Right atrium auricular region (tissue), 2 donors: ENCODE measurements at places on chromosomes 1 and 21. TPM values are rescaled to one million over a fixed set of nuclear protein-coding genes. Genes with fewer than 3 reads are reported as not detected.
A peak's percentile ranks its signal among the peaks of the same experiment; 100 is the strongest.

The TDRD10 gene
- 0.85 TPM for total RNA-seq

The CYP4X1 gene
- total RNA-seq: 3.5 TPM

The KRTAP12-3 gene
- total RNA-seq: not detected

The SH2D5 gene
- not detected for total RNA-seq

The LAX1 gene
- not detected for total RNA-seq

DNA sequence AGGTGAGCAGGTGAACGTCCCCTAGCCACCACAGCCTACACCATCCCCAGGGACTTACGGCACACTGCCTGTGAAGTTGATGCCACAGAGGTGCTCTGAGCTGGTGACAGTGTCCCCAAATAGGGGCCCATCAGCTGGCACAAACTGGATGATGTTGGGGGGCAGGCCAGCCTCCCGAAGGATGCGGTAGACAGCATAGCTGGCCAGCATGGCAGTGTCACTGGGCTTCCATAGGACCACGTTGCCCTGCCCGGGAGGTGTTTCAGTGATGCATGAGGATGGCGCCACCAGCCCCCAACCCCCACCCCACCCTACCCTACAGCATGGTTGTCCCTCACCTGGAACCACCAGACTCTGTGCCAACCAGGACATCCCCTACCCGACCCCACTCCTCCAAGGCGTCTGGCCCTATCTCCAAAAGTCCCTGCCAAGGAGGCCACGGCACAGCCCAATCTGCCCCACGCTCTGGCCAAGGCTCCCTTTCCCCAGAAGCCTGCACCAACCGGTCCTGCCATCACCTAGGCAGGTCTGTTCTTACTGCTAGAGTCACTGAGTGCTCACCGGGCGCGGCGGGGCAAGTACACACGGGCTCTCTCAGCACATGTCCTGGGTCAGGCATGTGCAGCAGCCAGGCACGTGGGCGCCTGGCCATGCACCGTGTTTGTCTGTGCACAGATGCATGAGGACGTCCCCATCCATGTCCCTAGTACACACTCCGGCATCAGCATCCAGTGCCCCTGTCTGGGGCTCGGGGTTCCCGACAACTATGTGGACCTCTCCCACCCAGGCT is 20.5 kb downstream of the ALDH4A1 start:
- H3K27me3 ChIP-seq: no peaks in the 10 kb centered on the region
- H3K36me3 ChIP-seq: peaks cover 7% of the 10 kb centered on the region
- H3K4me1 ChIP-seq: no peaks in the 10 kb centered on the region
- H3K4me3 ChIP-seq: no peak overlapping the region
- no peak overlapping the region for H3K27ac ChIP-seq
- no peak for DNase-seq

DNA sequence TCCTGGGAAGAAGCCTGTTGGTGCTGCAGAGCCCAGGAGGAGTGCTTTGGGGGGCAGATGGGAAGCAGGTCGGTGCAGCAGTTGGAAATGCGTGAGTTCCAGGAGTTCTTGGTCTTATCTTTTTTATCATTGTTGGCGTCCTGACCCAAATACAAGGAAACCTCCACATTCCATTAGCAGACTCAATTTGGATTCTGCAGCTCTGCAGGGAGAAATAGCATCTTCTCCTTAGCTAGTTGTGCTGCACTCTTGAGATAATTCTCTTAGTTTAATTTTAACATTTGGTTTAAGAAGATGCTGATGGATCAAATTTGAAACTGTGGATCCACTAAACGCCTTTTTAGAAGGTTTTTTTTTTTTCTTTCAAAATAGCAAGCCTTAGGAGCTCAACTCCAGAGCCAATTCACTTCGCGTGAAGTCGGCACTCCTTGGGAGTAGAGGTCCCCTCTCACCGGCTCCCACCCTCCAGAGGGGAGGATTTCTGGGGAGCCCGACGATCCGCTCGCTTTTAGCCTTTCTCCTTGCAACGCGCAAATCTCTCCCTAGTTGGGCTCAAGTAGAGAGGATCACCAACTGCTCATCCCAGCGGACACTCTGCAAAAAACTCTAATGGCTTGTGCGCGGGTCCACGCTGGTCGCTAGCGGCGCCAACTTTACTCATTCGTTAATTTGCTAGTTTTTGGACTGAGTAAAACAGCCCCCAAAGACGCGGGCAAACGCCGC is 1.3 kb downstream of the PLD5 start:
- peaks cover 16% of the 10 kb centered on the region for H3K27me3 ChIP-seq
- H3K36me3 ChIP-seq: no peaks in the 10 kb centered on the region

GRCh38 chr1:163771637-163772036 is 449.9 kb downstream of the NUF2 start:
- no peak overlapping the region for H3K27ac ChIP-seq
- no peaks in the 10 kb centered on the region for H3K4me1 ChIP-seq
- H3K36me3 ChIP-seq: no peaks in the 10 kb centered on the region
- H3K27me3 ChIP-seq: no peaks in the 10 kb centered on the region
- no peak for DNase-seq
- no peak overlapping the region for H3K4me3 ChIP-seq

- H3K27me3 ChIP-seq: no peaks in the 10 kb centered on the region
- peaks cover 28% of the 10 kb centered on the region for H3K4me1 ChIP-seq
- H3K36me3 ChIP-seq: no peaks in the 10 kb centered on the region
- peak overlapping the region; percentile 68 for H3K4me3 ChIP-seq
- peak overlapping the region; percentile 27 for H3K27ac ChIP-seq
- no peak for DNase-seq
Measured at GRCh38 chr1:162070094-162070748, 730 bp downstream of the NOS1AP start.

DNA sequence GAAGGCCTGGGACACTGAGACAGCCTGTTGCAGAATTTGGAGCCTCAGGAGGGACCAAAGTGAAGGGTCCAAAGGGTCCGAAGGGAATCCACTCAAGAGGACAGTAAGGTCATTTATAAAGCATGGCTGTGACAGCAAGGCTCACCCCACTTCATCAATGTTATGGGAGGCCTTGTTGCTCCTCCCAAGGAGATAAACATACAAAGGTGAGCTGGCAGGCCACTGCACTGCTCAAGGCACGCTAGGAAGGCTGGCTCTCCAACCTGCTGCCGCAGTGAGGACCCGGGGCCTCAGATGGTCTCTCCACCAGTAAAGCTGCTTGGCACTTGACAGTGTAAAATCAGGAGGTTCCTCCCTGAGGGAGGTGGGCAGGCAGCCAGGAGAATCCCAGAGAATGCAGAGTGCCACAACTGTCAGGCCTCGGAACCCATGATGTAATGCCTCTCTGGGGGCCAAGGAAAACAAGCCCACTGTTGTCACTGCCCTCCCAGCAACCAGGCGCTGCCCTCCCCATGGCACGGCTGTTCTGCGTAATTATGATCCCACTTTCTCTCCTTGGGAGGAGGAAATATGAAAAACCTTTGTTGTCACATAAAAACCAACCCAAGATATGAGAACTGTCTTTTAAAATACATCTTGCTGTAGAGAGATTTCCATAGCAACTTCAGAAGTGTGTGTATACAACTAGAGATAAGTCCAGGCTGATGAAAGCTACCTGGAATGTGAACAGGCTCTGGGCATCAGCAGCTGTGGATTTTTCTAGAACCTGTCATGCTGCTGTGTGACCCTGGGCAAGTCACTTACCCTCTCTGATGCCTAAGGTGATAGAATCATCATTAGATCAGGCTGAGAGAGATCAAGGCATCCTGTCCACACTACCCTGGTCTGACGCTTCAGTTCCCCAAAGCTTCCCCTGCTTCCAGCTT is 102.5 kb downstream of the KCNN3 start:
- H3K4me1 ChIP-seq: no peaks in the 10 kb centered on the region
- peak overlapping the region; percentile 46 for H3K27ac ChIP-seq
- no peaks in the 10 kb centered on the region for H3K27me3 ChIP-seq

- no peak overlapping the region for H3K27ac ChIP-seq
- H3K27me3 ChIP-seq: no peaks in the 10 kb centered on the region
- no peak overlapping the region for H3K4me3 ChIP-seq
- no peak for DNase-seq
Measured at GRCh38 chr1:207279652-207280051, 41.8 kb upstream of the CD55 start.

- DNase-seq: no peak
- H3K36me3 ChIP-seq: no peaks in the 10 kb centered on the region
- H3K27me3 ChIP-seq: no peaks in the 10 kb centered on the region
- H3K27ac ChIP-seq: no peak overlapping the region
- no peak overlapping the region for H3K4me3 ChIP-seq
- H3K4me1 ChIP-seq: peaks cover 54% of the 10 kb centered on the region
Measured at GRCh38 chr1:1024149-1024770, 4.3 kb downstream of the AGRN start.

GRCh38 chr1:6048179-6048867 is 2.6 kb downstream of the KCNAB2 start:
- H3K27ac ChIP-seq: no peak overlapping the region
- no peak for DNase-seq
- H3K4me3 ChIP-seq: no peak overlapping the region
- H3K27me3 ChIP-seq: no peaks in the 10 kb centered on the region

GRCh38 chr21:46567348-46567747 is 37.5 kb downstream of the S100B start:
- no peak overlapping the region for H3K4me3 ChIP-seq
- no peaks in the 10 kb centered on the region for H3K4me1 ChIP-seq
- H3K36me3 ChIP-seq: peaks cover 72% of the 10 kb centered on the region
- no peak overlapping the region for H3K27ac ChIP-seq

- DNase-seq: no peak
- no peaks in the 10 kb centered on the region for H3K36me3 ChIP-seq
- H3K4me3 ChIP-seq: peak overlapping the region; percentile 69
- no peaks in the 10 kb centered on the region for H3K27me3 ChIP-seq
- peak overlapping the region; percentile 94 for H3K27ac ChIP-seq
Measured at GRCh38 chr1:226309398-226310244, 657 bp upstream of the LIN9 start.

- DNase-seq: no peak
- no peaks in the 10 kb centered on the region for H3K4me1 ChIP-seq
- no peak overlapping the region for H3K27ac ChIP-seq
- no peak overlapping the region for H3K4me3 ChIP-seq
- H3K36me3 ChIP-seq: no peaks in the 10 kb centered on the region
- H3K27me3 ChIP-seq: no peaks in the 10 kb centered on the region
Measured at GRCh38 chr1:205046870-205047269, 3.9 kb downstream of the CNTN2 start.

GRCh38 chr1:70674941-70675685 is 264.0 kb downstream of the CTH start:
- no peak for DNase-seq
- no peaks in the 10 kb centered on the region for H3K36me3 ChIP-seq
- H3K4me1 ChIP-seq: no peaks in the 10 kb centered on the region
- no peaks in the 10 kb centered on the region for H3K27me3 ChIP-seq
- H3K4me3 ChIP-seq: no peak overlapping the region
- H3K27ac ChIP-seq: no peak overlapping the region

GRCh38 chr1:2443277-2444137 is 31.1 kb upstream of the PEX10 start:
- no peak overlapping the region for H3K27ac ChIP-seq
- H3K4me1 ChIP-seq: no peaks in the 10 kb centered on the region
- DNase-seq: no peak
- no peaks in the 10 kb centered on the region for H3K36me3 ChIP-seq
